ENCODE measurements at places on chromosomes 12 and 14.

DNA sequence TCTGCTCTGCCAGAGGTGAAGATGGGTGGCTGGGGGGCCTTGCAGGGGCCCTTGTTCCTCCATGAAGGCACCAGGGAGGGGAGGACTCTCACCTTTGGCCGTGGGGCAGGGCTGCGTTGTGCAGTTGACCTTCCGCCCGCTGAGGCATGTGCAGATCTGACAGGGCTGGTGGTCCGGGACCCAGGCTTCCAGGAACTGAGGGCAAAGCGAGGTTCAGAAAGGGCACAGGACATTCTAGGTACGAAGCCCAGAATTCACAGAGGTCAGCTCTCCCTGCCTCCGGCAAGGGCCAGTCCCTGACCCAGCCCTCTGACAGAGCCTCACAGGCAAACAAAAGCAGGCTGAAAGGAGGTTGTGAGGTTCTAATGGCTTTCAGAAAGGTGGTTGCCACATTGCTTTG, 40.4 kb upstream of the ANO2 start:
- DNase-seq: no peak

DNA sequence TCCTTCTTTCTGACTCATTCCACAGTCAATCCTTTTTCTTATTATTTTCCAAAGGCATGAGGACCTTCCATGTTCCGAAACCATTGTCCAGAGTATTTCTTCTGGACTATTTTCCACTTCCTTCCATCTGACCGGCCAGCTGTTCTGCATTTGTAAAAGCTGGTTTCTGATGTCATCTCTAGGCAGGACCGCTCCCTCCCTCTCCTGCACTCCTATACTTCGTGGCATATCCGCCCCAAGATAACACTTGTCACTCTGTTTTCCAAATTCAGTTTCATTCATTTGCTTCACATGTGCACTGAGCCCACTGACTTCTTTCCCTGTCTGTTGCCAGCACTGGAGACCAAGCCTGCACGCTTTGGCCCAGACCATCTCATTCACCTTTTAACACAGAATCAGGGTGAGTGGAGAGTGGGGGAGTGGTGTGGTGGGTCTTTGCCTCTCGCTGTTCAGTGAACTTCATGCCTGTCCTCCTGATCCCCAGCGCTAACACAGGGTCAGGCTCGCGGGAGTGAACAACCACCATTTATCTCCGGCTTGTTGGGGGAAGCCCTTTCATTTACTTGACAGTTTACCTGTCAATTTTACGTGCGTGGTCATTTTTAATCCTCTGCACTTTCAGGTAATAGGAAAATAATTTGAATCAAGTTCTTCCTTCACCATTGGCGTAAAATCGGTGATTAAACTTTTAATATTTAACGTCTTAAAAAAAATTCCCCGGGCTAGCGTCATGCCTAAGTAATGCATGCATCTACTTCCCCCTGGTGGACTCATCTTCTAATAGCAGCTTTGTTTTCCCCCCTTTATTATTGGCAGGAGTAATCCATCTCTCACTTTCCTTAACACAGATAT, 52.5 kb downstream of the C12orf75 start:
- DNase-seq: no peak

DNA sequence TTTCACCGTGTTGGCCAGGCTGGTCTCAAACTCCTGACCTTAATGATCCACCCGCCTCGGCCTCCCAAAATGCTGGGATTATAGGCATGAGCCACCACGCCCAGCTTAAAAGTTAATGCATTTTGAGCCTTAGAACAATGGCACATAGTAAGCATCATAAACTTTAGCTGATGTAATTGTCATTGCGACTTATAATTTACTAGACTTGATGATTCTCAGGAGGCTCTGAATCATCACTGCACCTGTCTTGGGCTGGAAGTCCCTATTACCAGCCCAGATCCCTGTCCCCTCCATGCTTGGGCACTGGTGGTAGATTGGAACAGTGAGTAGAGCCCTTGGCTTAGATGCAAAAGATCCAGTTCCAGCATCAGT, 26.1 kb downstream of the KMT5A start:
- no peak for DNase-seq

DNA sequence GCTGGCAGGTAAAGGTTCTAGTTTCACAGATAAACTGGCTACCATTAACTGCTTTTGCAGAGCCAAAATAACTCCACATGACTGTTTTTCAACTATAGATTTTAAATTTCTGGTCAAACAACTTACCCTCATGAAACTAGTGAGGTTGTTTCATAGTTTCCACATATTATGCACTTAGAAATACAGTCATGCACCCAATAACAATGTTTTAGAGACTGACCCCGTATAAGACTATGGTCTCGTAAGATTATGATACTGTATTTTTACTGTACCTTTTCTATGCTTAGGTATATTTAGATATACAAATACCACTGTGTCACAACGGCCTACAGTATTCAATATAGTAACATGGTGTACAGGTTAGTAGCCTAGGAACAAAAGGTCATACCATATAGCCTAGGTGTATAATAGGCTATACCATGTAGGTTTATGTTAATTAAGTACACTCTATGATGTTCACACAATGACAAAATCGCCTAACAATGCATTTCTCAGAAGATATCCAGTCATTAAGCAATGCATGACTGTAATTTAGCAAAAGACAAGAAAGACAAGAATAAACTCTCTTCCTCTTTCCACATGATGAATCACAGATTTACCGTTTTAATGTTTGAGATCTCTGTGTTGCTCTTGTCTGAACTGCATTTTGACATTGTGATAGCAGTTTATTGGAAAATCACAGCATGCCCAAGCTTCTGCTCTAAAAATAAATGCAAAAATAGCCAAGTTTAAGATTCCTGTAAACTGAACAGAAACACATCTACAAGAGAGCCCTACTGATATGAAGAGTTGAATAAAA, 17.1 kb downstream of the DICER1 start:
- no peak for DNase-seq

DNA sequence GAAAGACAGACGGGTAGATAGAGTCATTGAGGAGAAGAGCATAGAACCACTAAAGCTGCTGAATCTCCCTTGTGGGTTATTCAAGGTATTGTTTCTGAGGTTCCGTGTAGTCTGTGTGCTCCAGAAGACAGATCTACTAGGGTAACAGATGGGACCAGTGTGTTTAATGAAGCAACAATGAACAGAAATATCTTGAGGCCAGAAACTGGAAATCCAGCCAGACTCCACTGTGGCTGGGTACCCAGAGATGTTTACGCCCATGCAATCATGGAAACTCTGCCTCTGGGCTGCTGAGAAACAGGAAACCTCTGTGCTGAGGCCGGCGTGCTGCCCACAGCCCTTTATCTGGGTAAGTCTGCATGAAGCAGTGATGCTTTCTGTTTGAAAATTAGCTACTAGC, 8.3 kb downstream of the PROX2 start:
- DNase-seq: peak; percentile 56

DNA sequence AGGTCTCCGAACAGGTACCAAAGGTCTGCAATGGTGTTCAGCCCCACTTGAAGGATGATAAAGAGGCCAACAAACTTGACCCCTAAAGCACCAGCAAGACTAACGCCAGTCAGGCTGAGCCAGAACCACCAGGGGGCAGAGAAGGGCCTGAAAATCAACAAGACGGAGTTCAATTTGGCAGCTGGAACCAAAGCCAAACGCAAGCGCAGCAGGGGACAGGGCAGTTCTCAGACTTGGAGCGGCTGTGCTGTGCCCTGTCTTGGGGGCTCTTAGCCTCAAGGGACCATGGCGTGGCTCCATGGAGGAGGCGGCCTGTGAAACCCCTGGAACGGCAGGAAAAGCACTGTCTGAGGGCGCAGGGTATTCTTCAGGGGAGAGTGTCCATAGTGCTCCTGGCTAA, 19.6 kb downstream of the POMT2 start:
- peak; percentile 23 for DNase-seq

GRCh38 chr14:92482621-92483319, 30.8 kb upstream of the RIN3 start:
- DNase-seq: no peak

DNA sequence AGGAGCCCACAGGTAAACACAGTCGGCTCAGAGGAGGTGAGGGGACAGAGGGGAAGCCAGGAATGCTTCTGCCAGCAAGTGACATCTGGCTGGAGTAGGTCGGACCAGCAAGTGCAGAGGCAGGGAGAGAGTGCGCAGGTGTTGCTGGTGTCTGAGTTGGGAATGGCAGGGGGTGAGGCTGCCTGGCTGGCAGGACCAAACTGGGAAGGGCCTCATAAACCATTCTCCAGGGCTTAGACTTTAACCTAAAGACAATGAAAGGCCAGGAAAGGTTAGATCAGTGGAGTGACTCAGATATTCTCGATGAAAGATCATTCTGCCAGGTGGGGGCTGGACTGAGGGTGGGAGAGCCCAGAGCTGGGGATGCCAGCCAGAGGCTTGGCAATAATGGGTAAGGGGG, 66.4 kb downstream of the ITPK1 start:
- DNase-seq: no peak

DNA sequence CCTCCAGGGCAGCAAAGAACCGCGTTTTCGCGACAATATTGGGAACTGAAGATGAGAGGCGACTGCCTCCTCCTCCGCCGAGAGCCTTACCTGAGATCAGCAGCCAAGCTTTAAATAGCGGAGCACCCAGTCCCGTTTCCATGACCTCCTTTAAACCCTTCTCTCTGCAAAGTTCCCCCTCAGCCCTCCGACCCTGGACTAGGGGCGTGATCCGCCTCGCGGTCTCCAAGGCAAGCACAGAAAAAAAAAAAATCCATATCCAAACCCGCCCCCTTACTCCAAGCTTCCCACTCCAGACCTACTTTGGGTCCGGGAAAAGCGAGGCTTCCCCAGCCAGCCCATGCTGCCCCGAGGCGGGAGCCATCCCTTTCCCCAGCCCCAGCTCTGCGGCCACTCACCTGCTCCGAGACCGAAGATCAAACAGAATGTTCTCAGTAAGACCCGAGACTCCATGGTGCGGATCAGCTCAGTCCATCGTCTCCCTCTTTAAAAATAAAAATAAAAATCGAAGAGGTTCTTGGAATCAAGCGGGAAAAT, 630 bp downstream of the NELL2 start:
- DNase-seq: no peak

DNA sequence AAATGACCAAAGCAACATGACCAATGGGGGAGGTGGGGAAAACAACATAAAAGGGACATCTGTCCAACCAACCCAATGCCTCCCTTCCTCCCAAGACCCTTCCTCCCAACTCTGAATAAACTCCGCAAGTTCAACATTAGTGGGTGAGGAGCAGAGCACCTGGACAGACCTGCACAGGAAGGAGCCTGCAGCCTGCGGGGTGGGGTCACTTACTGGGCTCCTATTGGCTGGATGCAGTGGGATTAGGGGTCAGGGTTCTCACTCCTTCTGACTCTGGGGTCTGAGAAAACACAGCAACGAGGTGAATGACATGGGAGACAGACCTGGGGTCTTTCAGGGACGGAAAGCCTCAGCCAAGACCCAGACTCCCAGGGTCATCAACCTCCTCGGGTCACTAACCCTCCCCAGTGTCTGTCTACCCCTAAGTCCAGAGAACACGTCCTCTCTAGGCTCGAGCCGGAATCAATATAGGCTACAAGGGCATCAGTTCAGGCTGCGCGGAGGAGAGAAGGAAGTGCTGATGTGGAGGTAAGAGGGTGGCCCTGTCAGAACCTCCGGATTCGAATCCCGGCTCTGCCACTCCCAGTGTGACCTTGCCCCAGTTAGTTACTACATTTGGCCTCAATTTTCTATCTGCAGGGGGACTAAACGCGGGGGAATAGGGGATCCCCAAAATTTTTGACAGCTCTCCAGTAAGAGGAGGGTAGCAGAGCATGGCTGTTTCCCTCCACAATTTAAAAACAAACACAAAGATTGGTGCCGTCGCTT, 860 bp downstream of the NDRG2 start:
- DNase-seq: no peak

DNA sequence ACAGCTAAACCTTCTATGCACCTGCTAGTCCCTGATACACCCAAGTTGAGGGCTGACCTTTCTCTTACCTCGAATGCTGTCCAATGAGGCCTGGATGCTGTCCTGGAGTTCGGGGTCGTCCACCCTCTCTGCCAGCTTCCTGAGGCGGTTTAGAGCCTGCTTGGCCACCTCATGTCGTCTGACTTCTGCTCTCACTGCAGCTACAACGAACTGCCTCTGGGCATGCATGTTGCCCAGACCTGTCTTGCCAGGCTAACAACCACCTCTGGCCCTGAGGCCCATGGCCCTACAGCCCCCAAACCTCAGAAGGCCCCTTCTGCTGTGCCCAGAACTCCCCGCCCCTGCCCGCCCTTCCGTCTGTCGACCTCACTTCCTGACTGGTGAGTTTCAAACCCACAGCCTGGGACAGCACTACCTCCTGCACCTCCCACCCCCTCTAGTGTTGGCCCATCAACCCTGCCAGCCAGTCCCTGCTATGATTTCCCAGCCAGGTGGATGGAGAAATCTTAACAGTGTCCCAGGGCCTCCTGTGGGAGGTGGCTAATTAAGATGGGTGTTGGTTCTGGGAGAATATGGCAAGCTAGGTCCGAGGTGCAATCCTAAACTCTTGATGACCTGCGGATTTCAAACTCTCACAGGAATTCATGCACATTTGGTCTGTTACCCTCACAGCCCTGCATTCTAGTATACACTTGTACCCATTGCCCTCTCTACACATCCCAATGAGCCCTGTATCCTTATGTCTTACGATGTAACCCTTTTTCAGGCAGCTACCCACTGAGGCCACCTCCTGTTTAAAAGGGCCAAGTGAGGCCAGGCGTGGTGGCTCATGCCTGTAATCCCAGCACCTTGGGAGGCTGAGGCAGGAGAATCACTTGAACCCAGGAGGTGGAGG, 2.7 kb upstream of the TSPAN31 start:
- peak; percentile 76 for DNase-seq

DNA sequence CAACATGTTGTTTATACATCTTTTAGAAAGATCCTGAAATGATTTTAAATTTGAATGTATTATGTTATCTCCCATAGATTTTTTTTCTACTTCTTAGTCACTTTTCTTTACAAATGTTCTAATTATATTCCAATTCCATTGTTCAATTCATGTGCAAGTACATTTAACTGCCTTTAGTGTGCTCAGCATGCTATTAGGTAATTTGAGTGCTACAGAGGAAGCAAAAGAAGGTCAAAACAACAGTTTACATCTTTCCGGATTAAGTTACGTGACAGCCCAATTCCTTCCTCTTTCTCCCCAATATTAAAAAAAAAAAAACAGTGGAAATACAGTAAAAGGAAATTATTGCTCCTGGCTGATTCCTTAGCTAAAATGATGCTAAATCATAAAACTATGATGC, 98.3 kb downstream of the RTN1 start:
- DNase-seq: no peak

DNA sequence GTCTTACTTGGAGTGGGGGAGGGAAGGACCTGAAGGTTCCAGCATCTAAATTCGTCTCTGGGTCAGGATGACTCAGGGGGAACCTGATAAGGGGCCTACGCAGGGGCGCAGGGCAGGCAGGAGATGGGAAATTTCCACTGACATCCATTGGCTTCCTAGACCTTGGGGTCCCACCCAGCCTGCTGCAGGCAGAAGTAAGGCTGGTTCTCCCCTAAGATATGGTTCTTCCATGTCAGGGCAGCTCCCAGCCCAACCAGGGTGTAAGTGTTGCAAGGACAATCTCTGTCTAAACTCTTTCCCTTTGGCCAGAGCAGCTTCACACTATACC, 2.1 kb upstream of the NDRG2 start:
- DNase-seq: no peak

GRCh38 chr14:33551963-33552362, 398.9 kb downstream of the EGLN3 start:
- no peak for DNase-seq

GRCh38 chr14:44745371-44745770, 216.4 kb downstream of the KLHL28 start:
- no peak for DNase-seq
